ENCODE measurements at places on chromosomes 6 and 20.

GRCh38 chr6:131134220-131134979 is 867 bp upstream of the AKAP7 start:
- DNase-seq = no peak

GRCh38 chr6:35491558-35492257 is 5.2 kb downstream of the TEAD3 start:
- no peak for DNase-seq

GRCh38 chr20:6384380-6384779 is 261.6 kb upstream of the FERMT1 start:
- DNase-seq = no peak

DNA sequence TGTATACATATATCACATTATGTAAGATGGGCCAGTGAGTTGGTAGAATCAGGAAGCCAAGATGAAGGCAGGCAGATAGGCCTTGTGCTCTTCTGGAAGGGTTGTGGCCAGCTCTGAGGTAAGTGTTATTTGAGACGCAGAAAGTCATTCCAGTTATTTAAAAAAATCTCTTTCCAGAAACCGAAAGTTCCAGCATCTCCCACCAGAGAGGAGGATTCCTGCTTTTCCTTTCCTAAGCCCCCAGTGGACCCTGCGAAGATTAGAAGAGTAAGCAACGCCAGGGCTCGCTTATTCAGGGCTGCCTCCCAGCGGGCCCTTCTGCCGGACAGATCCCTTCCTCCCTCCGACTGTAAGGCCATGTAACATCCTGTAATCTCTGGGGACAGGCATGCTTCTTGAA is 20.4 kb downstream of the ARMC2 start:
- no peak for DNase-seq

DNA sequence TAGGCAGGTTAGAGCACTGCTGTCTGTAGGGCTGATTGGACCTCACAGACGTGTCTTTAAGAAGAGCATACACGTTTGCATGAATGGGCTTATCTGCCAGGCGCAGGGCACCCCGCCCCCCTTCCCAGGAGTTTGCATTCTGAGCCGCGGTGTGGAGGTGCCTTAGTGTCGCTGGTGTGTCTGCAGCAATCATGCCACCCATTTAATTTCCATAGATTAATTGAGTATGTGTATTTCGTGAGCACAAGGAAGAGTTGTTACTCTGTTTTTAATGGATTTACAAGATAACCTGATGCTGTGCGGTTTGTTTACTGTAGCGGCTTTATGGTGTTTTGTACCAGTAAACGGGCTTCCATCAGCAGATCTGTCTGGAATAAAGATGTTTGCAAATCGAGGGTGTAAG is 107.7 kb downstream of the ZDHHC14 start:
- DNase-seq = no peak
